Renal cortex interstitium (tissue), 15 donors: ENCODE measurements at places on chromosomes 5 and 9. TPM values are rescaled to one million over a fixed set of nuclear protein-coding genes. Genes with fewer than 3 reads are reported as not detected.

GRCh38 chr9:115080242-115080641 lies 37.7 kb downstream of the TNC start:
- no peak for DNase-seq

Gene PCDHB12
- 5.0 TPM for polyA plus RNA-seq

DNA sequence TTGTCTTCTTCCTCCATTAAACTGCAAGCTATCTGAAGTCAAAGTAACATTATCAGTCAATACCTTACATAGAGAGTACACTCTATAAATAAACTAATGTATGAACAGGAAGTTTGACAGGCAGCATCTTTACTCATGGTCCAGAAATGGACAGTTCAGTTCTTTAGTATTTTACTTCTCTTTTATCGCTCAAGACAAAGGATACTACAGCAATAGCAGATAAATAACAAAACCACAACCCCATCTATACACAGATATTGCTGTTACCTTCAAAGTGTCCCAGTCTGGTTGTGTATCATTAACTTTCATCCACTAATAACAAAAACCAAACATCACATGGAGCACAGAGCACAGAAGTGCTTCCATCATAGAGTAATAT lies 46.4 kb downstream of the SEMA5A start:
- no peak for DNase-seq

Gene SOWAHA
- 4.4 TPM for polyA plus RNA-seq

Gene FBXO4
- polyA plus RNA-seq, result 19.1 TPM

- DNase-seq, result no peak
These were observed 93.5 kb upstream of the SHB start for GRCh38 chr9:38162332-38163211.

Gene GRM6
- polyA plus RNA-seq, result 0.69 TPM

Gene CDH6
- polyA plus RNA-seq, result 80.8 TPM

Gene MYO10
- 45.7 TPM for polyA plus RNA-seq

DNA sequence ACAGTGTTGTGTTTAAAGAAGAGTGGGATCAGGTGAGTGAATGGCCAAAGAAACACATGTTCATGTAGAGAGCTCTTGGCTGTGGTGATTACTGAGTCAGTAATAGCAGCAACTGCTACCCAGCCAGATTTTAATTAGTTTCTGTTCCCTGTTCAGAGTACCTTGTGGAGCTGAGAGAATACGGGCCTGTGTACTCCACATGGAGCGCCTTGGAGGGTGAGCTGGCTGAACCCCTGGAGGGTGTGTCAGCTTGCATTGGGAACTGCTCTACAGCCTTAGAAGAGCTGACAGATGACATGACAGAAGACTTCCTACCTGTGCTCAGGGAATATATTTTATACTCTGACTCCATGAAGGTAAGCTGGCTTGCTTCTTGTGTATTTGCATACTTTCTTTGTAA lies 52.3 kb downstream of the SLC46A2 start:
- DNase-seq, result no peak

DNA sequence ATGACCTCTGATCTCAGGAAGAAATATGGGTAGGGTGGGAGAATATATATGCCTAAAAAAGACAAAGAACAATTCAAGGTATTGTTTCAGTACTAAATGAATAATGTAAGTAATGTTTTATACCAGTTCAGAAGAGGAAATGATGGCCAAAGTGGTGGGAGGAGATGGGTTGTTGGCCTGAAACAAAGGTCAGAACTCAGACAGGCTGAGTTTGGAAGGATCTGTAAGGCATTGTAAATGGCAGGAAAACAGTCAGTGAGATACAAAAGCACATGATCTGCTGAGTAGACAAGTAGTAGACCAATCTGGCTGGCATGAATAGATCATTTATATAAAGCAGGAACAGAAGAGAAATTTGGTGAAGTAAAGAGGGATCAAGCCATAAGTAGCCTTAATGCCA lies 175.8 kb upstream of the PLCXD3 start:
- no peak for DNase-seq

DNA sequence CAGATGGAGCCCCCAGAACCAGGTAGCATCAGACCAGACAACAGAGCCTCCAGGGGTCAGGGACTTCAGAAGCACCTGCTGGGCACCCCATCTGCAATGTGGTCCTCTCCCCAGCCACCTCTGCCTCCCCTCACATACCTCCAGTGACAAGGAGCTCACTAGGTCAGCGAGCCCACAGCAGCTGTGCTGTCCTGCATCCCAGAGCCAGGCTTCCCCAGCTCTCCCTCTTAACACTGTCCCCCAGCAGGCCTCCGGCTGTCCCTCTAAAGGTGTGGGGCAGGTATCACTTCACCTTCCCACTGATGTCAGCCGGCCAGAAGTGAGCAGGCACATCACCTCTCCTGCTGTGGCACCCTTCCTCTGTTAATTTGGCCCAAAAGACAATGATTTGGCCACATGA lies 83.6 kb downstream of the LMX1B start:
- DNase-seq, result no peak

- DNase-seq, result no peak
These were observed 2.1 kb upstream of the MCC start for GRCh38 chr5:113490317-113490716.

GRCh38 chr9:111150181-111150580 lies 111.9 kb upstream of the LPAR1 start:
- no peak for DNase-seq

Gene PCDHB9
- 4.4 TPM for polyA plus RNA-seq

GRCh38 chr5:132951897-132952296 lies 11.5 kb downstream of the AFF4 start:
- DNase-seq, result no peak

DNA sequence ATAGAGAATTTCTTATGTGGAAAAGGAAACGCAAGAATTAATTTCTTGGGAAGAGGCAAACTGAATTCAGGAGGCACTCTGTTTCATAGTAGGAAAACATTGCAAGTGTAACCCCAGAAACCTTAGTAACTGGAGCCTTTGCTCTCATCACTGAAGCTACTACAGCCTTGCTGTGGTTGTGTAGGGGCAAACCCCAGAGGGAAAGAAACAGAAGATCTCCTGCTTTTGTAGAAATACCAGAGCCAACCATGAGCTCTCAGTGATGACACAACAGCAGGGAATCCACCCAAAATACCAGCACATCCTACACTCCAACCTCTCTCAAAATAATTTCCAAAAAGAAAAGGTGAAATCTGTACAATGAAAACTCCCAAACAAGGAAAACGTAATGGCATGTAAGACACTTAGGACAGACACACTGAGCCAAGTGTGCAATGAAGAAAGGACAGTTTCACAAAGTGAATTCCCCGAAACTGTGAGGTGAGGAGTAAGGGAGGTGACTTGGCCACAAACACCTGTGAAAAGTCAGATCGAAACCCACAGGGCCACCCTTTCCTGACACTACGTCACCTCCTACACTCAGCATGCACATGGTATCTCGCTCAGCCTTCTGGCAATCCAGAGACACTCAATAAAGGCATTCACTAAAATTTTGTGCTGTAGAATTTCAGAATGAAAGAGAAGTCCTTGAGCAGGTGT lies 8.5 kb upstream of the ACSL6 start:
- DNase-seq, result no peak

DNA sequence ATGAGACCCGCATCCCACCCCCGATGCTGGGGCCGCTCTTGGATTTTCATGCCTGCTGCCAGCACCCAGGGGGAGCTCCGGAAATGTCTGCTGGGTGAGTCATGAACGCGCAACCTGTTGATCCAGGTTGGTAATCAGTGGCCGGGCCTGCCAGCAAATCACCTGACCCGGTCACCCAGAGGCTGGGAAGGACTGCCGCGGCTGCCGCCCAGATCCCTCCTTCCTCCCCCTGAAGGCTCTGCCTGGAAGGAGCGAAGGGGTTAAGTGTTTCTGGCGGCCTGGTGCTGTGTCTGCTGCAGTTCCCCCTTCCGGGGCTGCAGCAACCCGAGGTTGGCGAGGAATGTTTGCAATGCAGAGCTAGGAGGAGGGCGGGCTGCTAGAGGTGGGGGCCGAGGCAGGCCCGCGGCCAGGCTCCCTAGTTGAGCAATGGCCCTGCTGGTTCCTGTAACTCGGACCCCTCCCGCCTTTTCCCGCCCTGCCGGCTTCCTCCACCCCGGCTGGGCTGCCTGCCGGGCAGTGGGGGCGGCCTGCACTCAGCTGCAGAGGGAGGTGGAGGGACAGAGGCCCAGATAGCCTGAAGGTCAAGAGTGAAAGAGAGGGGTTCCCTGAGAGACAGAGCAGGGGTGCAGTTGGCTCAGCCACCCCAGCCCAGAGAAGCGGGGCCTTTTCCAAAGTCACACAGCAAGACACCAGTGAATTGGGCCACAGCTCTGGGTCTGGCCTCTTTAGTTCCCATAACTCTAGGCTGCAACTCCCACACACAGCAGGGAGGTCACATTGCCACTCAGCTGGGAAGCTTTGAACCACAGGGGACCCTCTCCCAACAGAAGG lies 156.3 kb upstream of the IER5L start:
- peak; percentile 94 for DNase-seq

- DNase-seq, result peak; percentile 40
These were observed 523 bp downstream of the MAML1 start for GRCh38 chr5:179732918-179733771.

DNA sequence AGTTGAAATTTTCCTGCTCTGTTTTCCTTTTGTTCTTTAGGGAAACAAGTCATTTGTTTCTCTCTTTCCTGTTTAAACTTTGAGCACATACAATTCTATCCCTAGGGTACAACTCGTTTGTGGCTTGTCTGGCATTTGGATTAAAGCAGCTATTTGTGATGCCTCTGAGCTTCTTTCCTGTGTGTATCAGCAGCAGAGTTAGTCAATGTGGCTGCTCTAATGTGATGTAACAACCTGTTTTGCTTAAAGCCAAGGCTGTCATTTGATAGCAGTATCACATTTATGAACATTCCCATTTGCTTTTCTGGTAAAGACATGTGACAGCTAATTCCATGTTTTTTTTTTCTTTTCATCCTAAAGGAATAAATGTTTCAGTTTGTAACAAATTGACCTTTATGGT lies 314.3 kb upstream of the CHD1 start:
- DNase-seq, result no peak

- no peak for DNase-seq
These were observed 457.3 kb downstream of the ZNF608 start for GRCh38 chr5:124289130-124289529.

Gene CYSRT1
- 8.5 TPM for polyA plus RNA-seq

DNA sequence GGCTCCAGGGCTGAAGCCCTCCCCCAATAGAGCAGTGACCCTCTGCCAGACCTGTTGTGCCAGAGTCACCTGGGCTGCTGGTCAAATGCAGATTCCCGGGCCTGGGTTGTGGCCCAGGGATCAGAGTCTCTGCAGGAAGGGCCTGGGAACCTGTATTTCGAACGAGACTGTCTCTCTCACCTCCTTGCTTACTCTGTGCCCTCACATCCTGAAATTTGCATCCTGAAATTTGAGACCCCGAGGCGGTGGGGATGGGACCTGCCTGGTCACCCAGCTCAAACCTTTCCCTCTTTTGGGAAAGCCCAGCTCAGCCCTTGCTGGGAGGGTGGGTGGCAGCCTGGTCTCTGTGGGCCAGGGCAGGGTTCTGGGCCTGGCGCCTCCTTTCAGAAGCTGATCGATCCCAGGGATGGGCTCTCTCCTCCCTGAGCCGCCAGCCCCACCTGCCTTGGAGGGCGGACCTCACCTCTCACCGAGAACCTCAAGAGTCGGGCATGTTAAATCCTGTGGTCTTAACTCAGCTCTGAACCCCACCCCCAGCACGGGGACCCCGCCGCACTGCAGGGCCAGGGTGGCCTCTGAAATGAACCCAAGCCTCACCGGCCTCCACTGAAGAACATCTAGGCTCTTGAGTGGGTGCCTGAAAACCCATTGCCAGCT lies 44.0 kb upstream of the IER5L start:
- no peak for DNase-seq

Gene CD72
- polyA plus RNA-seq, result 2.4 TPM

- DNase-seq, result no peak
These were observed 165.6 kb upstream of the ZNF462 start for GRCh38 chr9:106697390-106697749.

DNA sequence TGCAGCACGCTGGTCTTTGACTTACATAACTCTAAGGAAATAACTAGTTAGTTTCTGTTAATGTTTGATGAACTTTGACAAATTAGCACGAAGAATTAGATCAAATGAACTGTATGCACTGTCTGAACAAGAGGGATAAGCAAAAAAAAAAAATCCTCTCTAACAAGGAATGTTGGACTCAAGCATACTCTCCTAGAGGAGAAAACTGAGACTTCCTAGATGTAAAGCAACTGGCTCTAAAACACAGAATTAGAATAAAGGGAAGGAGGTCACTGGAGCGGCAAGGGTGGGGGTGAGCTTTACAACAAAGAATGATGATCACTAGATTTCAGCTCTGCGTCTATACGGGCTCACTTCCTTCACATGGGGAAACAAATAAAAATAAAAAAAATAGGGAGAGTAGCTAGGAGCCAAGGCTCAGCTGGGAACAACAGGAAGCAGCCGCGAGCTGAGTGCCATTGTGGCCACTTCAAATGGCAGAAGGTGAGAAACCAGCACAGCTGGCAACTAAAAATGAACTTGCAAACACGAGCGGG lies 48.7 kb upstream of the CEMIP2 start:
- no peak for DNase-seq

Gene LRRC19
- 17.0 TPM for polyA plus RNA-seq

- no peak for DNase-seq
These were observed 57.0 kb downstream of the SECISBP2 start for GRCh38 chr9:89375191-89375760.

DNA sequence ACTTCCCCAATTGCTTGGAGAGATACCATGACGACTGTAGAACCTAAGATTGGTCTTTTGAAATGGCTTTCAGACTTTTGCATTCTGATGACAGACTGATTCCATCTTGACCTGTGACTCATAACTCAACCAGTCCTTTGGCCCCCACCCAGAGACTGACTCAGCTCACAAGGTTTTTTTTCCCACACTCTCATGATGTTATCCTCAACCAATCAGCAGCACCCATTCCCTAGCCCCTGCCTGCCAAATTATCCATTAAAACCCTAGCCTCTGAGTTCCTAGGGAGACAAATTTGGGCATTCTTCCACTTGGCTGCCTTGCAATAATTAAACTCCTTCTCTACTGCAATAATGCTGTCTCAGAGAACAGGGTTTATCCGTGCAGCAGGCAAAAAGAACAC lies 1263.3 kb upstream of the CDH9 start:
- DNase-seq, result no peak
